Stimulated activated CD4-positive, alpha-beta T cell treated with anti-CD3 and anti-CD28 coated beads, TNF-alpha, amount 100 ng/mL, for 4 hours (primary cell): ENCODE measurements at places on chromosomes 13 and 19.

- DNase-seq: no peak
Observed at GRCh38 chr13:28031220-28031895, 42.9 kb upstream of the URAD start.

GRCh38 chr19:50778906-50779430 is 8.7 kb downstream of the GPR32 start:
- DNase-seq: no peak

DNA sequence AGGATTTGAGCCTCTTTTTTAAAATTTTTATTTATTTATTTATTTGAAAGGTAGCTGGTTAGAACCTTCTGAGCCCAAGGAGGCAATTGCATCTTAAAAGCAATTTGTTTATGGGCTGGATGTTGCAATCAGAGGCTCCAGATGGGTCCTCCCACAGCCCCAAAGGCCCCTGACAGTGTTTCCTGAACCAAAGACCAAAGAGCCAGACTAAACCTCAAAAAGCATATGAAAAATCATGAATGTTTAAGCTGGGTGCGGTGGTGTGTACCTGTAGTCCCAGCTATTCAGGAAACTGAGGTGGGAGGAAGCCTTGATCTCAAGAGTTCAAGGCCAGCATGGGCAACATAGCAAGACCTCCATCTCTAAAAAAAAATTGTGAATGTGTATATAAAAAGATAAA is 67.8 kb upstream of the RGCC start:
- no peak for DNase-seq

DNA sequence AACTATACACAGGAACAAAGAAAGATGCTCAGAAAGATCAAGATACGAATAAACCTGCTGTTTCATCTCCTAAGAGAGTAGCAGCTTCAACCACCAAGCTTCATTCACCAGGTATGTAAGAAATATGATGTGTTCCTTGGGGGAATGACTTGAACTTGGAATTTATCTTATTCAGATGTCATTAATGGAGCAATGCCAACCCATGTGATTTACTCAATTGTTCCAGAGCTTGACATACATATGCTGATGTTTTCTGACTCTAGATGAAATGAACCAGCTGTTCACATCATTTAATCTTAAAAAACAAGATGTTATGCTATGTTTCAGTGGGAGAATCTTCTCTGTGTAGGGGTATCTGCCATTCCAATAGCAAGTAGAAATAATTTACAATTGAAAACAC is 270.9 kb downstream of the SLC7A1 start:
- no peak for DNase-seq

GRCh38 chr19:21128901-21129698 is 12.7 kb upstream of the ZNF431 start:
- no peak for DNase-seq

DNA sequence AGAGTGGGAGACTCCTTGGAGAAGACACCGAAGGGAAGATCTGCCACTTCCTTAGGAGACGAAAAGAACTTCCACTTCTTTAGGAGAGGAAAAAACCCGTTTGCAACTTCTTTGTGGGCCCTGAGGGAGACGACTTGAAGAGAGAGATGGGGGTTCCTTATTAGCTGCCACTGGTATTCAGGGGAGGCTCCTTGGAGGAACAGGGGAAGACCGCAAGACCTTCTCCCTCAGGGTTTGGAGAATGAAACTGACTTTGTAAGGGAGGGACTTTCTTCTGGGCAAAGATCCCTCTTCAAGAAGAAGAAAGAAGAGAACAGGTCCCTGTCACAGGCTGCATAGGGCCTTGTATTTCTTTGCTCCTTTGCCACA is 416 bp downstream of the BCKDHA start:
- no peak for DNase-seq

DNA sequence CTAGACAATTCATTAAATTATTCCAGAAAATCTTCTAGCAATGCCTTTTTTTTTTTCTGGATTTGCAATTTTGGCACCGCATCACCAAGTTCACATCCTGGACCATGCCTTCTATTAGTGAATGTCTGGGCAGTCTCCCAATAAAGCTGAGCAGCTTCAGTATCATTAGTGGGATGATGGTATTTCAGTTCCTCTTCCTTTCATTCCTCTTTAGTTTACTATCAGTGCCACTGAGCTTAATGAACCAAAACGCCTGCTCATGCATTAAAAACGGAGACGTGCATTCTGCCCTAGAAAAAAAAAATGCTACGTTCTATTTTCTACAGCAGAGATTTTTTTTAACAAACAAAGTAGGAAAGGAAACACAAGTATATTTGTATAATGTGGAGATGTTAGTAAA is 343.0 kb downstream of the PCDH9 start:
- no peak for DNase-seq
